ENCODE measurements at places on chromosomes 3 and 15.

DNA sequence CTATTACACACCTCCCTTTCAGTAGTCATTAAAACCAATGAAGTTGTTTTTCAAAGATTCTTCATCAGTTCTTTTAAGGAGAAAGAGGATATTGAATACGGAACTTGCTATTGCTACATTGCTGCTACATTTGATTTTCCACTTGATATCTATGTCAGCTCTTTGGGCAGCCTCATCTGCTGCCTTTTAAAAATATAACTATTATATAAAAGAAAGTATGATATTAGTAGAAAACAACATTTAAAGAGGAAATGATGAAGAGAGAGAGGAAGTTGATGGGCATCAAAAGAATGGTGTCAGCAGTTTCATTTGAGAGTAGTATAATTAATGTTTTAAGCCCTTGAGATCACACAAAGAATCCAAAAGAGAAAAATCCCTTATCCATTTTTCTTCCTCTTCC lies 171.4 kb downstream of the NFKBIZ start:
- DNase-seq: no peak

- no peak for DNase-seq
These were observed 32.8 kb downstream of the NCEH1 start for GRCh38 chr3:172678068-172678467.

DNA sequence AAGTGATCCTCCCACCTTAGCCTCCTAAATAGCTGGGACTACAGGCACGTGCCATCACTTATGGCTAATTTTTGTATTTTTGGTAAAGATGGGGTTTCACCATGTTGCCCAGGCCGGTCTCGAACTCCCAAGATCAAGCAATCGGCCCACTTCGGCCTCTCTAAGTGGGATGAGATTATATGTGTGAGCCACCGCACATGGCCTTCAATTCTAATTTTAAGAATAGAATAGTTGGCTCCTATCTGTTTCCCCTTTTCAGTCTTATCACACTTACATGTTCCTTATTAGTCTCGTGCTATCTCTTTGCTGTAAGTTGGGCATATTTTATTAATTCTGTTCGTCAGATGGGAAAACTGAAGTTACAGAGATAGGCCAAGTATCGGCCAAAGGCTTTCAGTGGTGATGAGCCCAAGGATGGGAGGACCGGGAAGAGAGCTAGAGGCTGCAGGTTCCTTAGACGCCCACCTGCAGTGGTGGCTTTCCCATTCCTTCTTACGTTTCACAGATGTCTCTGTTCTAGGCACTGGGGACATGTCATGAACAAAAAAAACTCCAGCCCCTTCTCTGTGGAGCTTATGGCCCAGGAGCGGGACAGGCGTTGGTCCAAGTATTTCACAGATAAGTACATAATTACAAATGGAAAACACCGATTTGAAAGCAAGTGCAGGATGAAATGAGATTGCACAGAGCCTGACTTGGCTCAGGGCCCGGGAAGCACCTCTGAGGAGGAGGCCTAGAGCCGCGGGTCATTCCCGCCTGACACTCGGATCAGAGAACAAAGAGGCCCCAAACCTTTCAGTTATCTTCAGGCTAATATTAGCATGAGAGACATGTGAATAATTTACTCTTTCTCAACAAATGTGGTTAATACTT lies 91.1 kb upstream of the KLF13 start:
- no peak for DNase-seq

DNA sequence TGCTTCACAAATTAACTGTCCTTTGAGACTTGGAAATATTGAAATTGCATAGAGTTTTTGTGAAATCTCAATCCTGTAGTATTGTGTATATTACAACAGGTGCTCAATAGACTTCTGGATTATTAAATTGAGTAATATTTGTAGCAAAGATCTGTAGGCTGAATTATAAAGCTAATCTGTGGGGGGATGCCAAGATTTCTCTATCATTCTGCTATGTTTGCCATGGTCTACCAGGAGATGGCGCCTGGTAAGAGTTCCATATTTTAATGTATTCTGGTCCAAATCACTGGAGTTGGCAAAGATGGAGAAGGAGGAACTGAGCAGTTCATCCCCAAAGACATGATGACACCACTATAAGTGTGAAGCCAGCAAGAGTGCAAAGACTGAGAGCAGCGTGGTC lies 340.9 kb upstream of the TPRG1 start:
- no peak for DNase-seq

DNA sequence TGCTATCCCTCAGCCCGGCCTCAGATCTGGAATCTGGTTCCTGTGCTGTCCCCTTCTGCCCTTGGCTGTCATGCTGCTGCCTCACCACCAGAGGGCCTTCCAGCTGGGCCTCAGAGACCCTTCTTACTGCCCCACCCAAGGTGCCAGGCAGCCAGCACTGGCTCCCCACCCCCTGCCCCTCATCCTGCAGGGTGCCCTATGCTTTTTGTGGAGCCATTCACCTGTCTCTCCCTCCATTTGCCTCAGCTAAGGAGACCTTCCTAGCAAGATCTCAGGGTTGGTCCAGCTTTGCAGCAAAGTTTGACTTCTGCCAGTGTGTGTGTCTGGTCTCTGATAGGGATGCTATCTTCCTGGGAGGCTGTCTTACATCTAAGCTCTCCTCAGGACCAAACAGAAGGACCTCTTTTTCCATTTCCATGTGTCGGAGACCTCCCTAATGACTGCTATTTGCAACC lies 1.9 kb upstream of the VWA5B2 start:
- peak; percentile 51 for DNase-seq

DNA sequence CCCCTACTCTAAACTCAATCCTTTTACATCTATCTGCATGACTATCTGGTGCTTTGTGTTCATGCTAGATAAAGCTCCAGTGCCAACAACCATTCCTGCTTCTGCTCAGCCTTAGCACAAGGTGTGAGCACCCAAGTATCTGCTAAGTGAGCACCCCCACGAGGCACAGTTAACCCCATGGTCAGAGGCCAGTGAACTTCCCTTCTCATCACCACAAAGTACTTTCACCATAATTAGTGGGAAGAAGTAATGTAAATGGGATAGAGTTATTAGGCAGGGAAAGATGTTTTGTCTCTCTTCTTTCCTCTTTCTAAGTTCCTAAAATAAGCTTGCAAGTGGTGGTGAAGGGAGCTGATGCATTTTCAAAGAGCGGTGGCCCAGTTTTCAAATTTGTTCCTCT lies 96.4 kb downstream of the ANO10 start:
- DNase-seq: no peak

DNA sequence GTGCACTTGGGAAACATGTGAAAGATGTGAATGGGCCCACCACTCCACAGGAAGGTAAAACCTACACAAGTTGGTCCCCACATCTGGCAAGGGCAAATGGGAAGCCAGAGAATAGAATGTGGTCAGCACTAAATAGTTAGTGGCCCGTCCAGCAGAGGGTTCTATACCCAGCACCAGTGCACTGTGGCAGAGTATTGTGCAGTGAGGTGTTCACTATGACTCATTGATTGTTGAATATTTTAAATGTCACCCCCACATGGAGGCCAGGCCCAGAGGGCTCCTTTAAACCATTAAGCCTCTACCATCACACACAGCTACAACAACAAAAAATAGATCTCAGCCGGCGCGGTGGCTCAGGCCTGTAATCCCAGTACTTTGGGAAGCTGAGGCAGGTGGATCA lies 11.7 kb downstream of the FRMD5 start:
- no peak for DNase-seq

- no peak for DNase-seq
These were observed 862.6 kb upstream of the CADM2 start for GRCh38 chr3:84096188-84096587.

- DNase-seq: no peak
These were observed 282.6 kb upstream of the LRRC3B start for GRCh38 chr3:26340001-26340400.

DNA sequence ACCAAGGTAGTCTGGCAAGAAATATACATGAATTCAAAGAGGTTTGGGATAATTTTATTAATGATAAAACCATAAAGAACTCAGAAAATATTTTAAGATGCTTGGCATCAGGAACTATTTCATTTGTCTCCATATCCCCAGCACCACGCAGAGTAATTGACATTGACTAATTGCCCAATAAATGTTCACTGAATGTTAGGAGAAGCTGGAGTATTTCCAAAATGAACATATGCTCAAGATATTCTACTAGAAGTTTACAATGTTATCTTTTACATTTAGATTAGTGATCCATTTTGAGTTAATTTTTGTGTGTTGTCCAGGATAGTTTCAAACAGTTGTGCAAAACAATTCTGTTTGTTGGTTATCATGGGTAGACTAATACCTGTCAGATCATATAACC lies 298.8 kb upstream of the CTDSPL start:
- DNase-seq: no peak

DNA sequence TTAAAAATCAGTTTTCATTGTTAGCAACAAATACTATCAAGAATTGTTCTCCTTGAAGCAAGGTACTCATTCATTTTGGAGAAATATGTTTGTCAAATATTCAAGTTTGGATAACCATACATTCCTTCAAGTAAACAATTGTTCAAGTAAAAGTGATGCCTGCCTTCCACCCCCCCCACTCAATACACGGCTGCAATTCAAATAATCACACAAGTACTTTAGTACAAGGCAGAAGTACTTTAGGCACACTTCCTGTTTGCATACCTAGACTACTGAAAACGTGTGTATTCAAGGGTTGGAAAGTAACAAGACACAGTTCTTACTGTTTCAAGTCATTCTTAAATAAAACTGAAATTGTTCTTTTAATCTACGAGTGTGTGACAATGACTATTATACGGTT lies 45.4 kb downstream of the TJP1 start:
- no peak for DNase-seq

GRCh38 chr15:57133127-57133968 lies 214.9 kb downstream of the TCF12 start:
- DNase-seq: no peak

DNA sequence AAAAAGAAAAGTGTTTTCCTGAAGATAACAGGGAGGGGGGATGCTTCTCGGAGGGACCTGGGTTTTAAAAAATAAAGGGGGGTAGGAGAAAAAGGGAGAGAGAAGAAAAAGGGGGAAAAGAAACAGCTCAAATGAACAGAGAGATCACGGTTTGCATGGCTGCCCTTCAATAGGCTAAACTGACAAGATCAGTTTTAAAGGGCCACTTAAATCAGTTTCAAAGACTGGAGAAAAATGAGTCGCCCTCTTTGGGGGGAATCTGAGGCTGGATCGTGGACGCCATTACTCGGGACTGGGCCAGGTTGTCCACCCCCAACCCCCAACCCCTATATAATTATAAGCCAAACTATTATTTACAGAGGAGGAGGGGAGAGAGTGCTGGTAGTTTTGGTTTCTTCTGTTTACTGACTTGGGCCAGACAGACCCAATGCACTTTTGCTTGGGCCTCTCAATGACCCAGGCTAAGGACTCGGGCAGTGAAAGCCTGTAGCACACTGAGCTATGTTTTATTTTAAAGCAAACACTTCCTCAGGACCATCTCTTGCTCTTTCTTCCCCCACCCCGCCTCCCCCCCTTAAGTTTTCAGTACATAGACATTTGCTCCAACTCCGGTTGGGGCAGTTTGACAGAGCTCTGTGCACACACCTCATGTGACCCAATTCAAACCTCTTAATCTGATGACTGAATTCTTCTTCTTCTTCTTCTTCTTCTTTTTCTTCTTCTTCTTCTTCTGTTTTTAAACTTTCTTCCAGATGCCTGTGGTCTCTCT lies 6.3 kb downstream of the NR2F2 start:
- no peak for DNase-seq

DNA sequence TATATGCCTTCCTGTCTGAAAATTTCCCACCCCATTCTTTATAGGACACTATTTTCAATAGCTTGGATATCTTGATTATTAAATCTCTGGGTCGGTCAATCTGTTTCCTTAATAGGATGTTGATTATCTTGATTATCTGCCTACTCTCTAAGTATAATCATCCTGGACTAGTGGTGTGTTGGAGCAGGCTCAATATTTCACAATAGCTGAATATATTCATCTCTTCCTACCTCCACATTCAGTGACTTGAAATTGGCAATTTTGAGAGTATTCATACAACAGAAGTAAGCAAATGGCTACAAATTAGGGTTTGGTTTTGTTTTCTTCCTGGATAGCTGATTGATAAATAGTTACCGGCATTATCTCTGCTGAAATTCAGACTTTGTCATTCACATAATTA lies 1162.6 kb downstream of the ROBO1 start:
- no peak for DNase-seq

- no peak for DNase-seq
These were observed 126.2 kb upstream of the PFN2 start for GRCh38 chr3:150096700-150097587.

DNA sequence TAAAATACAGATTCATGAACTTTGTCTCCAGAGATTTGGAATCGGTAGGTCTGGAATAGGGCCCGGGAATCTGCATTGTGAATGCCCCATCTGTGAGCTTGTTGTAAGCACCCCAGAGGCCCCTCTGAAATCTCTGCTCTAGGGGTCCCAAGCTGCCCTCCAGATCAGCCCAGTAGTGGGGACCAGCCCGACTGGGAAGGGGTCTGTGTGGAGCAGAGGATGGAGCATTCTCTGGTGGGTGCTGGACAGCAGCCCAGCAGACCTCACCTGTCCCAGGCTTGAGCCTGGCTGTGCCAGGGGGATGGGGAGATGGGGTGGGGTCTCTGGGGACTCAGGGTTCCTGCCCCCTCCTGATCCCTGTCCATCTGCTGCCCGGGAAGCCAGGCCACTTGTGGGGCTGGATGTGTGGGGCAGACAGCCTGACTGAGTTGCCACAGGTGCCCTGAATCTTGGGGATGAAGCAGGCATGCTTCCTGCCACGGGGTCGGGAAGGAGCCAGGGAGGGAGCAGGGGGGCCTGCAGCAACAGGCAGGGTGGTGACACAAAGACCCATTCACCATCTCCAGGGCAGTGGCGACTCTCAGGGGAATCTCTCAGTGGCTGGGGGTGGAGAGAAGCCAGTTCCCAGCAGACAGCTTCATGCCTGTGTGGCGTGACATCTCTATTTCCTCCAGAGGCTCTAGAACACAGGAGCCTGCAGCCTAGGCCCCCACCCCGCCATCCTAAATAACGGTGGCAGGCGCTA lies 99.3 kb downstream of the WNT7A start:
- DNase-seq: no peak

DNA sequence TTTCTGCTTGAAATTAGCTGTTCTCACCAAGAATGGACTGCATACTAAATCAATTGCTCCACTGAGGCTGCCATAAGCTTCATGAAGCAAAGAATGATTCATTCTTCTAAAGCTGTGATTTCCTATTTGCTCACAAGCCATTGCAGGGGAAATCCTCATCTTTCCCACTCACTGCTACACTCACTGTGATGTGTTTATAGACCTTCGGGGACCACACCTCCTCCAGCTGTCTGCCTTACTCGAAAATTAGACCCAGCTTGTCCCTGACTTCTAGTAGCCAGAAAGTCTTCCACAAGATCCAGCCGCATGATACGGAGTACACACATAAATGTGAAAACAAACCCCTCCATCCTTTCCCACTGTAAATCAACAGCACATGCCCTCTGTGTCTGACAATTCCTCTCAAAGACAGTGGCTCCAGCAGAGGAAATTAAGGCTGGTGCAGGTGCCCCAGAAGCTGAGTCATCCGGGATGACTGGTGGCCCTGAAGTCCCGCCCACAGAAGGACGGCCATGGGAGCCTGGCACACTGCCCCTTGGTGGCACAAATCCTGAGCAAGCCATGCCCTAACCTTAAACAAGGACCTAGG lies 172.0 kb downstream of the STT3B start:
- DNase-seq: no peak

GRCh38 chr3:134057654-134058110 lies 28.0 kb upstream of the SLCO2A1 start:
- DNase-seq: no peak

- no peak for DNase-seq
These were observed 105.6 kb upstream of the CBLB start for GRCh38 chr3:105974381-105974780.

All from T-helper 9 cell (primary cell).